ENCODE measurements at places on chromosomes 5 and 9. TPM values are rescaled to one million over a fixed set of nuclear protein-coding genes. Genes with fewer than 3 reads are reported as not detected.

Gene PCDHA10
- not detected for total RNA-seq

Gene IFNA13
- total RNA-seq, result not detected

Gene FBP2
- not detected for total RNA-seq

Gene ZNF883
- 1.9 TPM for total RNA-seq

Gene SMIM32
- total RNA-seq, result not detected

Gene SLC4A9
- not detected for total RNA-seq

Gene GABRB2
- not detected for total RNA-seq

Gene PCDHGA6
- total RNA-seq, result 0.08 TPM

Gene MLANA
- not detected for total RNA-seq

Gene POC5
- 16.6 TPM for total RNA-seq

Gene SAXO1
- not detected for total RNA-seq

Gene LPAR1
- total RNA-seq, result not detected

Gene TPRN
- total RNA-seq, result 7.3 TPM

Gene MARCHF6
- total RNA-seq, result 86.1 TPM

Gene SPINK7
- total RNA-seq, result not detected

Gene ADAMTS13
- total RNA-seq, result 1.5 TPM

Data from activated naive CD8-positive, alpha-beta T cell treated with anti-CD3 and anti-CD28 coated beads for 36 hours (primary cell).